ENCODE measurements at places on chromosomes 7 and 10.

DNA sequence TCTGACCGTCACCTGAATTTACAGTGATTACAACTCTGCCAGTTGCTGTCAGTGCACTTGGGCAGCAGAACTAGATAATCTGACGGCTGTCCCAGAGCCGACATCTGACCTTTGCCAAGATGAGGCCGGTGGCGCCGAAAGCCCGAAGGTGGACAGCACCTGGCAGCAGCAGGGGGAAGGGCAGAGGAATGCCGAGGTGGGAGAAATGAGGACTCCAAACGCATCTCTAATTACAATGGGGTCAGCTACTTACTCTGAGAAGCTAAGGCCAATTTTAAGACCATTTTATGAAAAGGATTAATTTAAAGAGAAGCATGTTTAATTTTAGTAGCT, 33.8 kb downstream of the TRIM8 start:
- DNase-seq: no peak

GRCh38 chr10:125266541-125266940, 106.2 kb upstream of the CTBP2 start:
- DNase-seq: no peak

DNA sequence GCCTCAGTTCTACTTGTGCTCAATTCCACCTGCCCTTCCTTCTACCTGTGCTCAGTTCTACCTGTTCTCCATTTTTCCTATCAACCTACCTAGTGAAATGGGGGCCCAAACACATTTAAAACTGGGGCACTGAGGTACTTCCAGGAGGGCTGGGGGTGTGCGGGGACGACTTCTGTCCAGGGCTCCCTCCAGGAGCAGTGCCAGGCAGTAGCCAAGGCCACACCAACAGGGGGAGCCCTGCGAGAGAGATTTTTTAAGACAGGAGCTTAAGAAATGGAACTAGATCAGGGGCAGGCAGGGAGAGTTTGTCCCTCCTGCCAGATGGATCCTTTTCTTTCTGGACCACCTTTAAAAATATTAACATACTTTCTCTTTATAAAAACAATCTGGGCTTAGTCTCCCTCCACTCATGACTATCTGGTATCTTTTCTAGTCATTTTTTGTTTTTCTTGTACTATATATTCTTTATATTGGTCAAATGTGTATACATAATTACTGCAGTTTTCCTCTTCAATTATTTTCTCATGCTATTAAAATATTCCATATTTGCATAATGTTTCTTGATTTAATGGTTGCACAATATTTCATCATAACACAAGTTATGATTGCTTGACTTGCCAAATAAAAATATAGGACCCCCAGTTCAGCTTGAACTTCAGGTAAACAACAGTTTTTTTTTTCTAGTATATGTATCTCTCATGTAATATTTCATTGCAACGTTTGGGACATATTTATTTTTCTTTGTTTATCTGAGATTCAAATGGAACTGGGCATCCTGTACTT, 47.3 kb upstream of the INSYN2A start:
- no peak for DNase-seq

- DNase-seq: no peak
Measured at GRCh38 chr10:30751678-30752331, 122.3 kb upstream of the LYZL2 start.

DNA sequence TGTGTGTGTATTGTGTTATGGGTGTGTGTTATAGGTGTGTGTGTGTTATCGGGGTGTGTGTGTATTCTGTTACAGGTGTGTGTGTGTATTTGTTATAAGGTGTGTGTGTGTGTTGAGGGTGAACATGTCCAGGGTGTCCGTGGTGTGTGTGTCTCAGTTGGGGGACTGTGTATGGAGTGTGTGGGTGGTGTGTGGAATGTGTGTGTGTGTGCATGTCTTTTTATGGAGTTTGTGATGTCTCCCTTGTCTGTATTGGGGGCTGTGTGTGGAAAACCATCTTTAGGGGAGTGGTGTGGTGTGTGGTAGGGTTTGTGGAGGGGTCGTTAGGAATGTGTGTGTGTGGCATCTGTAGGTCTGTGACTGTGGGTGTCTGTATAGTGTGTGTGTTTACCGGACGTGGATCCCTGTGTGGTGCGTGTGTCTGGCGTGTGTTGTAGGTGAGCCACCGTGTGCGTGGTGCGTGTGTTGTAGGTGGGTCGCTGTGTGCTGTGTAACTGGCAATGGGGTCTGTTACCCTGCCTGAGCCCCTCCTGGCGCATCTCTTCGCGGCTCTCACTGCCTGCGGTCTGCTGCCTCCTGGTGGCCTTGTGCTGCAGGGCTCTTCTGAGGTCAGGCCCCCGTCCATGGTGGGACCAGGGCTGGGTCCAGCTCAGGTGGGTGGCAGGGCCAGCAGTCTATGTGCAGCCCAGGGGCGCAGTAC, 61.7 kb downstream of the PALD1 start:
- DNase-seq: peak; percentile 33

GRCh38 chr7:29989257-29989995, at the start of gene SCRN1:
TSS of gene SCRN1 (minus strand) at chr7:29989801. CDS start at chr7:29969067, 20,734 bp downstream.
- no peak for DNase-seq

GRCh38 chr7:42226354-42226941, 10.6 kb downstream of the GLI3 start:
- no peak for DNase-seq

- no peak for DNase-seq
Measured at GRCh38 chr7:40483630-40484029, 348.8 kb downstream of the SUGCT start.

DNA sequence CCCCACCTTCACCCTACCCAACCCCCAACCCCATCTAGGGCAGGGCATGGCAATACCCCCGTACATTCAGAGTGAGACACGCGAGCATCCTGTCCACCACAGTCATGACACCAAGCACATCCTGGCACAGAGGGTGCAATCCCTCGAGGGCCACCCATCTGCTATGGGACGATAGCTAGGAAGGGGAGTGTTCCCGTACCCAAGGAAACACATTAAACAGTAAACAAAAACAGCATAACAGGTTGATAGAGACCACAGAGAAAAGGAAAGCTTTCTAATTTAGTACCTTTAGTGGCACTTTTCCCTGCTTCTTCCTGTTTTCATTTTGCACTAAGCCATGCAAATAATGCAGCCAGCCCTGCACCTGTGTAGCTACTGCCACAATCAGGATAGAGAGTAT, 2.3 kb upstream of the SMKR1 start:
- DNase-seq: no peak

- DNase-seq: no peak
Measured at GRCh38 chr10:29141761-29142160, 147.1 kb upstream of the LYZL1 start.

- no peak for DNase-seq
Measured at GRCh38 chr10:10977978-10978377, 39.7 kb upstream of the CELF2 start.

GRCh38 chr10:7318836-7319235, 92.0 kb downstream of the SFMBT2 start:
- no peak for DNase-seq

DNA sequence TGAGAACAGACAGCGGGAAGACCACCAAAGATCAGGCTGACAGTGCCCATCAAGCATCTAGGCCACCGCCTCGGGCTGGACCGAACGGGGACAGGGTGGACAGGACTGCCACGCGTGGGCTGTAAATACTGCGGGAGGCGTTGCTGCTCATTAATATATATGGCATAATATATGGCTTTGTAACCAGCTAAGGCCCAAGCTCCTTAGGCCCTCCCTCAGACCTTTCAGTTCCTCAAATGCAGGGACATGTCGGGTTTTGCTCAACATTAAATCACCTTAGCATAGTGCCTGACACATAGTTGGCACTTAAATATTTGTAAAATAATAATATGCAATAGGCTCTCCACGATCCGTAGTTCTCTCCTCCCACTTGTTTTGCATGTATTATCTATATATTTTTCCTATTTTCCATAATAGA, 402 bp upstream of the TMEM168 start:
- DNase-seq: peak; percentile 48

DNA sequence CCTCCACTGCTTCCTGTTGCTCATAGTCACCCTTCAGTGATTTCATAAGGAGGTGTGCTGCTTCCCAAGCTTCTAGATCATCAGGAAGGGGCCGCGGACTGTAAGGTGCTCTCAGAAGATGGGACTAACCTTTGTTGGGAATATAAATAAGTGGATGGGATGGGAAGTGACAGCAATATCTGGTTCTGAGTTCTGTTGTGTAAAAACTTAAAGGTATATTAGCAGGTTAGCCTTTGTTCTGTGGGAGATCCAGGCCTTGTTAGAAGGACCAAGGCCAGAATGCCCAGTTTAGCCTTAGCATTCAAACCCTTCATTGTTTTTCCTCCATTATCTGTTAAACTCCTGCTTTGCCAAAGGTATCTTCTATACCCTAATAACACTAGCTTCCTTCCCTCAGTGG, 12.4 kb downstream of the BUB3 start:
- DNase-seq: no peak

GRCh38 chr7:120677535-120677934, 180.4 kb downstream of the TSPAN12 start:
- DNase-seq: no peak

DNA sequence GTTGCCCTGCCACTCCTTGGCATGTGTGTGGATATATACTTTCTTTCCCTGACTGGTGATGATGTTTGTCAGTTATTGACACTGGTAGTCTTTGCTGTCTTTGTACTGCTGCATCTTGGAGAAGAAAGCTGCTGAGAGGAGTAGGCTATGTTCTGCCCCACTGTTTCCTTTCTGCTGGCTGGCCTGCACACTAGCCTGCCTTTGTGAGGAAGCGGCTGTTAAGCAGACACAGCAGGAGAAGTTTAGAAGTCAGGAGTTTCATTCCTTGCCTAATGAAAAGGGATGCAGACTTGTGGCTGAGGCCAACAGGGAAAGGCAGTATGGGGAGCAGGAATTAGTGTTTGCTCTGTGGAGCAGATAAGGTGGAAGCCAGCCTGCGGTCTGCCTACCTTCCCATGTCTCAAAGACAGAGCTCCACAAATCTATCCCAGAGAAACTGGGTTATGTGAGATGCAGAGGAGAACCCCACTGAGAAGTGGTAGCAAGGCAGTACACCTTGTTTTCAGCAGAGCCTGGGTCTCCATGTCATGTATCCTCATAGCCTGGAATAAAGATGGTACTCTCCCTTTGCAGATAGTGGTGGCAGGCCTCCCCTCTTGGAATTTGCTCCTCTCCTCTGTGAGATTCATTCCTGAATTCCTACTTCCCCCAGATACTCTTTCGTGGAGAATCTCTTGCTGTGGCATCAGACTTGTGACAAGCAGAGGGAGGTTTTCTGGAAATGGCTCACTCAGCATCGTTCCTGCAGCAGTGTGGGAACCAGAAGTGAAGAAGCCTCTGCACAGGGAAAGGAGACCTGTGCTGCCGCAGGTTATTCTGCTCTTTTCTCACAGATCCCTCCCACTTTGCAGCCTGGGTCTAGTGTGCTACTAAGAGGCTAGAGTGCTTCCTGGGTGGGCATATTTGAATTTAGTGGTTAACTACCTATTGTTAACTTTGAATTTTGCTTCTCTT, 130.2 kb downstream of the LRRC4 start:
- no peak for DNase-seq

DNA sequence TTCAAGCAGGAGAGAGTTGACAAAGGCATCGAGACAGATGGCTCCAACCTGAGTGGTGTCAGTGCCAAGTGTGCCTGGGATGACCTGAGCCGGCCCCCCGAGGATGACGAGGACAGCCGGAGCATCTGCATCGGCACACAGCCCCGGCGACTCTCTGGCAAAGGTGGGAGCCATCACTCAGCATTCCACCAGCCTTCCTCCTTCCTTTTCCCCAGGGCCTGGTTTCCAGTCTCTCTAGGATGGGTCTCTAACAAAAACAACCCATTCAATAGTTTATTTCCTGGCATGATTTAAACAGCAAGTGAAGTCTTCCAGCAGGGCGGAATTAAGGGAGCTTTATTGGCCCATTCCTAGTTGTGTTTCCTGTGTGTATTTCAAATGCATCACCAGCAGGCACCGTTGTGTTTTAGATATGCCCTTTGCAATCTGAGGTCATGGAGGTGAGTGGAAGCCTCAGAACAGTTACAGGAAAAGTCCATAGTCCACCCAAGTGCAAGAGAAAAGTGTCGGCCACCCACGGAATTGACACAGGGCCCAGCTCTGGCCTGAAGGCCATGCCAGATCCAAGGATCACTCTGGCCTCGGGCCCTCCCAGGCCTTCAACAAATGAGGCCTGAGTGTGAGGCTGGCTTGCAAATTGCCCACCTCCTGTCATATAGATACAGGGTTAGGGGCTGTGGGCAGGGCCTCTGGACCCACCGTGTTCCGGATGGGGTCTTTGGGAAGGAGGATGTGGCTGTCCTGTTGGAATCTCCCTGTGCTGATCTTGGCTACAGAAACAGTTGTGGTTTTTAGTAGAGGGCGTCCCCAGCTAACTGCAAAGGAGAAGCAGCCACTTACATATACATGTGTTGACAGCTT, 46.9 kb upstream of the TRIM8 start:
- DNase-seq: no peak

DNA sequence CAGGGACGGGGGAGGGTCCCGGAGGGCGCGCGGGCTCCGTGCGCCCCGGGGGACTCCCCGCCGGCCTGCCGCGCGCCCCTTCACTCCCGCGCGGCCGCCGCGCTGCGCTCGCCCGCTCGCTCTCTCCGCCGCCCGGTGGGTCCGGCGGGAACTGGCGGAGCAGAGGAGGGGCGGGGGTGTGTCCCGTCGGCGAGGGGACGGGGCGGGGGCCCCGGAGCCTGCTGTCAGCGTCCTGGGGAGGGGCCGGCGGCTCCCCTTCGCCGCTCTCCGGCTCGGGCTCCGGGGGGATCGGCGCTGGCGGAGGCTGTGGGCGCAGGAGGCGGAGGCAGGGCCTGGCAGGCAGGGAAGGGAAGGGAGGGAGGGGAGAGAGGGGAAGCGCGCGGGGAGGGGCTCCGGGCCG, at the start of gene SH3PXD2A:
Gene SH3PXD2A, minus strand, starts transcription at position 153 of the 400 bp plus-strand sequence. CDS start 310 bp downstream, outside the sequence.
- DNase-seq: no peak

GRCh38 chr7:95011146-95011928, 103.9 kb downstream of the PPP1R9A start:
- DNase-seq: no peak

DNA sequence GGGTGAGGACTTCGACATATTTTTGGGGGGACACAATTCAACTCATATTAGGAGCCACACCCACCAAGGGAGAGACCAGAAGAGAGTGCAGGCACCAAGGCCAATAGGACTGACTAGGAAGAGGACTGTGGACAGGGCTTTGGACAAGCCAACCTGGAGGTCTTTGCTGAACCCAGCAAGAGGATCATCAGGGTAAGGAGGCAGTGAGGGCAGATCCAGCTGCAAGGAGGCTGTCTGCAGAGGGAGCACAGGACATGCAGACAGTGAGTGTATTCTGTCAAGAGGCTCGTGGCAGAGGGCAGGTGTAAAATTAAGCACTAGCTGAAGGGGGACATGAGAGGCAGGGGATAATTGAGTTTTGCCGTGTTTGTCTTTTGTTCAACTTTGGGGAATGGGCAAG, 83.4 kb upstream of the MGMT start:
- no peak for DNase-seq

- DNase-seq: no peak
Measured at GRCh38 chr10:52446391-52446790, 132.3 kb downstream of the DKK1 start.

Data from inflammatory macrophage treated with lipopolysaccharide for 1 hour (primary cell).